ENCODE measurements at places on chromosomes 13 and 19. TPM values are rescaled to one million over a fixed set of nuclear protein-coding genes. Genes with fewer than 3 reads are reported as not detected.

The NOVA2 gene
- 2.6 TPM for polyA plus RNA-seq

The NAT14 gene
- 26.9 TPM for polyA plus RNA-seq

The ZNF17 gene
- polyA plus RNA-seq: 3.6 TPM

The CEACAM19 gene
- polyA plus RNA-seq: not detected

Measured in Purkinje cell (primary cell).